ENCODE measurements at places on chromosomes 13 and 19.

- peak; percentile 66 for DNase-seq
Observed at GRCh38 chr19:49056101-49056901, 1.2 kb downstream of the CGB7 start.

GRCh38 chr13:37914781-37915391 is 45.3 kb upstream of the TRPC4 start:
- DNase-seq = no peak

DNA sequence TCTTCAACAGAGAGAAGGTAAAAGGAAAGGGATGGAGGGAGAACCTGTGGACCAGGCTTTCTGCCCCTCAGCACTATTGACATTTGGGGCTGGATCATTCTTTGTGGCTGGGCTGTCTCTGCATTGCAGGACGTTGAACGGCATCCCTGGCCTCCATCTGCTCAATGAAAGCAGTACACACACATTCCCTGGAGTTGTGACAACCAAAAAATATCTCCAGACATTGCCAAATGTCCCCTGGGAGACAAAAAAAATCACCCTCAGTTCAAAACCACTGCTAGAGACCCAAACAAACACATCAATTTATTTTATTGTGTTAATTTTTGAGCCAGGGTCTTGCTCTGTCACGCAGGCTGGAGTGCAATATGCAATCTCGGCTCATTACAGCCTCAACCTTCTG is 43.3 kb downstream of the INSR start:
- DNase-seq = no peak

DNA sequence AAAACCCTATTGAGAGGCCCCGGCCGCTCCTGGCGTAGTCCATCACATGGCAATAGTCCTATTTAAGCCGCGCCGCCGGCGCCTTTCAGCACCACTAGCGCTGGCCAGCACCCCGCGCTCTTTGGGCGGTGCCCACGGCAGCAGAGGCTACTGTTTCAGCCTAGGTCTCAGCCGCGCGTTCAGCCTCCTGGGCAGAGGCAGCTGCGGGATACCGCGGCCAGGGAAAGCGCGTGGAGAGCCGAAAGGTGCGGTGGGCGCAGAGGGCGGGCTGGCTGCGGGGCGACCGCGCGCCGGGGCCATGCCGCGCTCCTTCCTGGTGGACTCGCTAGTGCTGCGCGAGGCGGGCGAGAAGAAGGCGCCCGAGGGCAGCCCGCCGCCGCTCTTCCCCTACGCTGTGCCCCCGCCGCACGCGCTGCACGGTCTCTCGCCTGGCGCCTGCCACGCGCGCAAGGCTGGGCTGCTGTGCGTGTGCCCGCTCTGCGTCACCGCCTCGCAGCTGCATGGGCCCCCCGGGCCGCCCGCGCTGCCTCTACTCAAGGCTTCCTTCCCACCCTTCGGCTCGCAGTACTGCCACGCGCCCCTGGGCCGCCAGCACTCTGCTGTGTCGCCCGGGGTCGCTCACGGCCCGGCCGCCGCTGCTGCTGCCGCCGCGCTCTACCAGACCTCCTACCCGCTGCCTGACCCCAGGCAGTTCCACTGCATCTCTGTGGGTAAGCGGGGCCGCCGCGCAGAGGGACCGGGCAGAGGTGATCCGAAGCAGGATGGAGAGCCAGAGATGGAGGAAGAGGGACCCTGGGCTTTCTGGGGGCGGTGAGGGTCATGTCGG is at the start of gene GSX1:
Gene GSX1 (plus strand): TSS at position 91 of the 826 bp plus-strand sequence. CDS start 208 bp downstream, at position 299.
- no peak for DNase-seq

- no peak for DNase-seq
Observed at GRCh38 chr19:16522559-16523377, 19.5 kb downstream of the CHERP start.

- DNase-seq = no peak
Observed at GRCh38 chr13:90485436-90485835, 862.1 kb upstream of the MIR17HG start.

GRCh38 chr19:2149980-2150793 is 1.2 kb downstream of the AP3D1 start:
- no peak for DNase-seq

DNA sequence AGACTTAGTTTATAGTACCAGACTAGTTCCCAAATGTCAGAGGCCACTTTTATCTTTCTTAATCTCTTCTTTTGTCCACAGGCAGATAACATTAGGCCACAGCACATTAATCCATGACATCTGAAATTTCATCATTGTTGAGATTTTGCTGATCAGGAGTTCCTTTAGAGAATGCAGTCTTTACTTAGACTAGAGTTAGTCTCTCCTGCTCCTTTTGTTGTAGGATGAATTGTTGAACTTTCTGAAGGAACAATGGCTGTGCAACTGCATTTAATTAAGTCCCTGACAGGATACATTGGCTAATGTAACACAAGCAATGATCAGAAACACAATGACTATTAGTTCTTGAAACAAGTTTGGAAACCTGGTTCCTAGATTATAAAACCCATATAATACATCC is 266.3 kb downstream of the PCDH20 start:
- no peak for DNase-seq

DNA sequence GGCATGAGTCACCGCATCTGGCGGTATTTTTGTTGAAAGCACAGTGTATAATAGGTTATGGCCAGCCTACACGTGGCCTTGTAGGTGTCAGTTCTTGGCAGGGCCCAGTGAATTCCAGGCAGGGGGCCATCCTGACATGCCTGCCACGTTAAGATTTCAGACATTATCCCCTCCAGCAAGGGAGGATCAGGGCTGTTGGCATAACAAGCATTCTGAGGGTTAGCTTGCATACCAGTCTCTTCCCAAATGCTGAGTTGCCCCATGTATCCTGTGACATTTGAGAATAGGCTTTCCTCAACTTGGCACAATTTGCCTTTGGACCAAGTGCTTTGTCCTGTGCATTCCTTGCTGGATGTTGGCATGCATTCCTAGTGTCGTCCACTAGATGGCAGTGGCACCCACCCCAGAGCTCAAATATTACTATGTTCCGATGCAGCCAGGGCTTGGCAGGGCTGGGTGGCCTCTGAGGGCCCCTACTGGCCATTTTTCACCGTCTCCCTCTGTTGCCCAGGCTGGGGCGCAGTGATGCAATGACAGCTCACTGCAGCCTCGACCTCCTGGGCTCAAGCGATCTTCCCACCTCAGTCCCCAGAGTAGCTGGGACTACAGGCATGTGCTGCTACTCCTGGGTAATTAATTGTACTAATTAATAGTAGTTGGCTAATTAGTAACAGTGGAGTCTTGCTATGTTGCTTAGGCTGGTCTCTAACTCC is 31.2 kb downstream of the NLRP12 start:
- peak; percentile 90 for DNase-seq

DNA sequence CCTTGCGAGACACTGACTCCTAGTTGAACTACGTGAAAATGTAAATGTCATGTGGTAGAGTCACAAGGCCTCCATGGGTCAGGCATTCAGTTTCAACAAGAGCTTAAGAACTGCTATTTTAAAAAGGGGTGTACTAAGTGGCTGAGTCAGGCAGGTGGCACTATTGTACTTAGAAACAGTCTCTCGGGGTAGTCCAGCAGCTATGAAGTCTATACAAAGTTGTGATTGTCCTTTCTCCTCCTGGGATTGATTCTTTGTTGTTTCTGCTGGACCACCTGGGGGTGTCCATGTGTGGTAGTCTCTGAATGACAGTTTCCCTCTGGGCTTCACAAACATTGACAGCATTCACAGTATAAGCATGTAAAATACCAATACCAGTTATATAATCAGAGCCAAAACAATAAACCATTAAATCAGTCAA is 33.0 kb downstream of the UGGT2 start:
- peak; percentile 77 for DNase-seq

DNA sequence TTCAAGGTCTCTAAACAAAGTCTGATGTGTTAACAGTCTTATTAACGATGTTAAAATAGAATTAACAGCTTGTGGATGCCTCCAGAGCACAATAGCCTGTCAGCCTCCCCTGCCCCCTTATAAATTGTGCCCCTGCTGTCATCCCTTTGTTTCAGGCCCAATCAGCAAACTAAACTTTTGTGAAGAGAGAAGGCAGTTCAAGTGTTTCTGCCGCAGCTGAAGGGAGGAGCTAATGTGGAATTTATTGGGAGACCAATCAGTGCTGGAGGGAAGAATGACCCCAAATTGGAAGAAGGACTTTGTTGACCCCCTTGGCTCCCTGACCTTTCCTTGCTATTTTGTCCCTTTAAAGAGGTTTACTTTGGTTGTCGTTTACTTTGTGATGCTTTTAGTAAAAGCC is 160.5 kb downstream of the TM9SF2 start:
- no peak for DNase-seq

DNA sequence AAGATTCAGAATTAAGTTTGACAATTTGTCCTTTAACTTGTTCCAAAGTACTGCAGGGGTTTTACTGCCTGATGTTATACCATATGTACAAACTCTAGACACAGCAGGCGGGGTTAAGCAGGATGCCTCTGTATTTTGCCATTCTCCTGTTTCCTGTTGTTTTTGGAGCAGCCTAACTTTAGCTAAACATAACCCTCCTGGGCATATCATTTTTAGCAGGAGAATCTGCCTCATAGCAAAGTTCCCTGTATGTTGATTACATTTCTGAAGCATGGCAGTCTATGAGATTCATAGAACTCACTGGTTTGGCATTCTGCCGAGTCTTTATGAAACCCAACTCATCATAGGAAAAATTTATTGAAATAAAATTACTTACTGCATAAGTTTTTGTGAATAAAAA is 5.2 kb downstream of the LHFPL6 start:
- no peak for DNase-seq

GRCh38 chr13:101204270-101205020 is 211.9 kb downstream of the NALCN start:
- no peak for DNase-seq

DNA sequence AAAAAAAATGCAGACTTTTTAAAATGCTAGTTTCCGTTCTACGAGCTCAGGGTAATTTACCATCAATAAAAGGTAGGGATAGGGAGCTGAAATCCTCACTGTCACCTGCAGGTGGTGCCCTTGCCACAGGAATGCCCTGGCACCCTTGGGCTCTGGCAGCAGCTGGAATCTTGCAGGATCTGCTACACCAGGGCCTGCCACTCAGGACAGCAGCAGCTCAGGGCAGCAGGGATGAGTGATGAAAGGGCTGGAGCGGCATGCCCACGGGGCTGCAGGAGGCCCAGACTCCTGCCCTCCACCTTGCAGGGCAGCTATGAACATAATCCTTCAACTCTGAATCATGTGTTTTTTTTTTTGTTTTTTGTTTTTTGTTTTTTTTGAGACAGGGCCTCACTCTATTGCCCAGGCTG is 54.0 kb downstream of the GNG7 start:
- peak; percentile 68 for DNase-seq

DNA sequence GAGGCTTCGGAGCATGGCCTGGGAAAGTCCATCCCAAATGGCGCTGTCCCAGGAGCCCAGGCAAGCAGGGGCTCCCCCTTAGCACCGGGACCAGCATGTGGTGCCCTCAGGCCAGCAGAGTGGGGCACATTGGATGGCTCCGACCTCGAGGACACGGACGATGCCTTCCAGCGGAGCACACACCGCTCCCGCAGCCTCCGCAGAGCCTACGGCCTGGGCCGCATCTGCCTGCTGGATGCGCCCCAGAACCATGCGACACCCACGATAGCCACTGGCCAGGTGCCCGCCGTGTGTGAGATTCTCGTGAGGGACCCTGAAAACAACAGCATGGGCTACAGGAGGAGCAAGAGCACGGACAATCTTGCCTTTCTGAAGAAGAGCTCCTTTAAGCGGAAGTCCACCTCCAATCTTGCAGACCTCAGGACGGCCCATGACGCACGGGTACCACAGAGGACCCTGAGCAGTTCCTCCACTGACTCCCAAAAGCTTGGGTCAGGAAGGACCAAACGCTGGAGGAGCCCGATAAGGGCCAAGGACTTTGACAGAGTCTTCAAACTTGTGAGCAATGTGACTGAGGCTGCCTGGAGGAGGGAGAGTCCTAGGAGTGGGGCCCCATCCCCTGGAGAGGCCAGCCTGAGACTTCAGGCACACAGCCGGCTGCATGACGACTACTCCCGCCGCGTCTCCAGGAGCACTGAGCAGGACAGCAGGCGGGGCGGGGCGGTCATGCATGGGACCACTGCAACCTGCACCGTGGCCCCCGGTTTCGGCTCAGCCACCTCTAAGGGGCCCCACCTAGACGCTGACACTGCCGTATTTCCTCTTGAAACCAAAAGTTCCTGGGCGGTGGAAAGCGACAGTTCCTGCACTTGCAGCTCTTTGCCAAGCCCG is 63.1 kb downstream of the SPATA13 start:
- DNase-seq = no peak

- no peak for DNase-seq
Observed at GRCh38 chr13:90908792-90909191, 438.7 kb upstream of the MIR17HG start.

- DNase-seq = no peak
Observed at GRCh38 chr19:27843861-27844260, 1369.1 kb downstream of the UQCRFS1 start.

DNA sequence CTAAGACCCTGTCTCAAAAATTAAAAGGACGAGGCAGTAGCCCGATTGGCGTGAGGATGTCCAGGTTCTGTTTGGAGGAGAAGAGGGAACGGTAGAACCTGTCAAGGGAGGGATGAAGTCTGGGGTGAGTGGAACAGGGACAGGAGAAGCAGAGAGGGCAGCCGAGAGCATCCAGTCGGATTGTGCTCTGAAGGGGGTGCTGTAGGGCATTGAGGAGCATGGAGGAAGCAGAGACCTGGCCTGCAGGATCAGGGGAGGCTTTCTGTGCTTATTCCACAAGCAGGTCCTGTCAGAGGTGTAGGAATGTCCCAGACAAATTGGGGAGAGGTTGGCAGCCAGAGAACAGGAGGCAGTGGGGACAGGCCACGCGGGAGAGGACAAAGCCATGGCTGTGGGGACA is 14.1 kb downstream of the AP2A1 start:
- no peak for DNase-seq

- DNase-seq = no peak
Observed at GRCh38 chr19:50321831-50322230, 7.3 kb downstream of the KCNC3 start.

GRCh38 chr19:13864046-13864666 is 12.8 kb upstream of the NANOS3 start:
- no peak for DNase-seq

- no peak for DNase-seq
Observed at GRCh38 chr19:6393983-6394412, 1.0 kb upstream of the GTF2F1 start.

DNA sequence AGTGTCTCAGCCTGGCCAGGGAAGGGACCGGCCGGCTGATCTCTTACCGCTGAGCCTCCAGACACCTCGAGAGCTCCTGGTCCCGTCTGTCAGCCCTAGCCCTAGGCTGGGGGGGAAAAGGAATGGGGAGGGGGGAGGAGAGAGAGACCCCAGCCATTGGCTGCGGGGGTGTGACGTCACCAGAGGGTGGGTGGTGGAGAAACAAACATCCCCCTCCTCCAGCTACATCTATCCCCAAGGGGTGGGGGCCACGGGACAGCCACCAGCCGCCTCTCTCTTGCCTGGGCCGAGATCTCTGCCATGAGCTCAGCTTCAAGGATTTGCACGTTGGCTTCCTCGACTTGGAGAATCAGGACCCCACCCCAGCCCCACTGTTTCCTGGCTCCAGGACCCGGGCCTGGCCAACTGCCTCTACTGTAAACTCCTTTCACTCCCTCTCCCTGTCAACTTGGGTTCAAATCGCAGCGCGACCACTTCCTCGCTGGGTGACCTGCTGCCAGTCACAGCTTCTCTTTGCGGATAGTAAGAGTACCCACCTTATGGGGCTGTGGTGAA is at the start of gene PRX:
Gene PRX (minus strand): TSS at position 88 of the 555 bp plus-strand sequence. CDS start 5,446 bp downstream, outside the sequence.
- no peak for DNase-seq
